ENCODE measurements at places on chromosomes 4 and X.

GRCh38 chr4:30718021-30718542 is 2.1 kb upstream of the PCDH7 start:
- no peak for DNase-seq

GRCh38 chr4:165953181-165953580 is 80.1 kb downstream of the TLL1 start:
- no peak for DNase-seq

- no peak for DNase-seq
Measured at GRCh38 chrX:100479329-100479728, 69.3 kb upstream of the PCDH19 start.

DNA sequence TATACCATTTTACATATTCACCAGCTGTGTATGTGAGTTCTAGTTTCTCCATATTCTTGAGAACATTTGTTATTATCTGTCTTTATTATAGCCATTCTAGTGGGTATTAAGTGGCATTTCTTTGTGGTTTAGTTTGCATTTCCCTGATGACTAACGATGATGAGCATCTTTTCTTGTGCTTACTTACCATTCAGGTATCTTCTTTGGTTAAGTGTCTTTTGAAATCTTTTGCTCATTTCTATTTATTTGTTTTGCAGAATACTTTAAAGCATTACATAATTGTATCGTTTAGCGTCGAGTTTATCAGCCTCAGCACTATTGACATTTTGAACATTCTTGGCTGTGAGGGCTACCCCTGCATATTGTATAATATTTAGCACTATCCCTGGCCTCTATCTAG is 85.4 kb downstream of the FRMPD4 start:
- DNase-seq: no peak

DNA sequence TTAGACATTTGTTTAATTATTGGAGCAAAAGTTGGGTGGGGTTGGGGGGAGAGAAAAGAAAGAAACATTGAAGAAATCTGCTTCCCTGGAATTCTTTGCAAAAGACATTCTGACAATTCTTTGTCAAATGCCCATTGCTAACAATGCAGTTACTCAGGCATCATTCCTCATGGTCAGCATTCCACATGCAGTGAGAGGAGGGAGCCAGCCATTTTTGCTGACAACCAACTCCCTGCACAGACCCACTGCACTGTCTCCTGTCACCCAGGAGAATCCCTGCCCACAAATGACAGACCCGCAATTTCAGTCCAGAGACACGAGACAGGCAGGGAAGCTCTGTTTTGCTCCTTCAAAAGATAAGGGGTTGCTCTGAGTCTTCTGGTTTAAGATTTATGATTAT is 985.1 kb upstream of the SLIT2 start:
- DNase-seq: no peak

GRCh38 chrX:25015486-25016360 is at the start of gene ARX:
ARX (minus strand) TSS chrX:25015965; CDS start chrX:25015737, 228 bp downstream.
- no peak for DNase-seq
